GOT3 (cell line): ENCODE measurements at places on chromosomes 3 and 15.

DNA sequence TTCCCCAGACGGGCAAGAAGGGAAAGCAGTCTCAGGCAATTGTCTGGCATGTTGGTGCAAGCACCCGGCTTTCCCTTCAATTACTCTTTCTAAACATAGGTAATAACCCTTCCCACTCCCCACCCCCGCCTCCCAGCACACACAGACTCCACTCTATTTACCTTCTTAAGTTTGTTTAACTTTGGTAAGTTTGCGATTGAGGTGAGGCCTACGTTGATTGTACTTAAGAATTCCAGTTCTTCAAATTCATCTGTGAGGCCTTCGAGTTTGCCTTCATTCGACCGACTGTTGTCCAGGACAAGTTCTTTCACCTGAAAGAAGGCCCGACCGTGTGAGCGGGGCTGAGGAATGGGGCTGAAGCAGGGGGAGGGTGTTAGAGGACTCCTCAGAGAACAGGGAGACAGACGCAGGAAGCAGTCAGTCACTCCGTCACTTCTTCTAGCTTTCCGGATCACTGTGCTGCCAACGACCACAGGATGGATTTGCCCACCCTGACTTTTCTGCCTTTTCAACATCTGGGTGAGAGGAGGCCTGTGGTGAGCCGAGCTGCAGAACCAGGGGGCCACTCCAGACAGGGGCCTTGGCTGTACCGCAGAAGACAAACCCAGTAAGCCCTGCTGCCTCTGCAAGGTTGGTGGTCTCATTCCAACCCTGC lies 33.0 kb downstream of the ANP32A start:
- DNase-seq: no peak

- no peak for DNase-seq
Observed at GRCh38 chr15:78308422-78309032, 9.1 kb upstream of the SKIC8 start.

DNA sequence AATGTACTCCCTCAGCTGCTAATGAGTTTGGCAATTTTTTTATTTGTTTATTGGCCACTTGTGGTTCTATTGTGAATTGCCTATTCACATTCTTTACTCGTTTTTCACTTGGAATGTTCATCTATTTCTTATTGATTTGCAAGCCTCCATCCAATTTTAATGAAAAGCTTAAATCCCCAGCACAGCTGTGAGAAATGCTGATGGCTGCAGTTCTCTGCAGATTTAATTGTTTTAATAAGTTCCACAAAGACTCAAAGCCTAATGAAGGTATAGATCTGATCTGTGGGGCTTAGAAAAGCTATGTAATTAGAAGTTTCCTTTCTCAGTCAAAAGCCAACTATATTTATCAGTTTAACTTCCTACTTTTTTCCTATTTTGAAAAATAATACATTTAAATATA lies 41.5 kb downstream of the LYZL4 start:
- DNase-seq: no peak

DNA sequence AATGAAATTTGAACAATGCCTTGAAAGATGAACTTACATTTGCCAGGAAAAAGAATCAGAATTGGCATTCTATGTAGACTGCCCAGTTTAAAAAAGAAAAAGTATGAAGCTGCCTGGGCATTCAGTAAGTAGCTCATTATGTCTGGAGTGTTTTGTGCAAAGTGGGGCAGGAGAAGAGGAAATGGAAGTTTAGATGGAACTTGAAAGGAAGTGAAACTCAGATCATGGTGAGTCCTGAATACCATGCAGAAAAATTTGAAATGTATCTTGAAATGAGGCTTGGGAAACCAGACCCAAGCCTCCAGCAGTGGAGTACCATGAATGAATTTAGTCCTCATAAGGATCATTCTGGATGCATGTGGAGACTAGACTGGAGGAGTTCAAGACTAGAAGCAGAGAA lies 4.8 kb upstream of the MORC1 start:
- DNase-seq: no peak

DNA sequence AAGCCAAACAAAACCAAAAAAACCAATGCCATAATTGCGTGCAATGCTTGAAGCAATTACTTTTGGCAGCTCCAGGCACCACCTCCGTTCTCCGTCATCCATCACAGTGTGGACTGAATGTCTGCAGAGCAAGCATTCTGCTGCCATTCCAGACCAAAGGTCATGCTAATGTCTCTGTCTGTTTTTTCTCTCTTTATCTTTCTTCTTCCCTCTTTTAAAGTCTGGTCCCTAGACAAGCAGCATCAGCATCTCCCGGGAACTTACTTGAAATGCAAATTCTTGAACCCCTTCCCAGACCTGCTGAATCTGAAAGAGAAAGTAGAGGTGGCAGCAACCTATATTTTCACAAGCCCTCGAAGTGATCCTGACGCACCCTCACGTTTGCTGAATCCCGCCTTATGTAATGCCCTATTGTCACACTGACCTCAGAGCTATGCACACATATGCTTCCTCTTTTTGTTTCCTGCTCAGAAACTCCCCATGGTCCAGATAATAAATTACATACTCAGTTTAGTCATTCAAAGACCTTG lies 297.3 kb upstream of the PROK2 start:
- no peak for DNase-seq

DNA sequence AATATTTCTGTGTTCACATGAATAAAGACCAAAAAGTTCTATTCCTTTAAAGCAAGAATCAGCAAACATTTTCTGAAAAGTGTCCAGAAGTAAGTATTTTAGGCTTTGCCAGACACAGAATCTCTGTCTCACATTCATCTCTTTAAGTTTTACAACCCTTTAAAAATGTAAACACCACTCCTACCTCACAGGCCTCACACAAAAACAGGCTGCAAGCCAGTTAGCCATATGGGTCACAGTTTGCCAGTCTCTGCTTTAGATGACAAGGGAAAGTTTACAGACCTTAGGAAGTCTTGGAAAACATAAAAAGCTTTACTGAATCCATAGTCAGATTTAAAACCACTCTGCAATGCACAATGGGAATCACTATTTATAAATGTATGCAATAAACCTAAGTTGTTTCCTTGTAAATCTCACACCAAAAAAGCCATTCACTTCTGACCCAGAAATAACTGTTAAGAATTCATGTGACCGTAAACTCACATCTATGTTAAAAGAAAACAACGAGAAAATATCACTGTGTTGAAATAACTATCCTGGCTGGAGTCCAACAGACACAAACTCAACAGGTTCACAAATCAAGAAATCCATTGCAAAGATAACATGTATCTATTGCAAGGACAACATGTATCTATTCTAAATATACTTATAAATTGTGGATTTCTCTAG lies 308.2 kb downstream of the ULK4 start:
- no peak for DNase-seq

DNA sequence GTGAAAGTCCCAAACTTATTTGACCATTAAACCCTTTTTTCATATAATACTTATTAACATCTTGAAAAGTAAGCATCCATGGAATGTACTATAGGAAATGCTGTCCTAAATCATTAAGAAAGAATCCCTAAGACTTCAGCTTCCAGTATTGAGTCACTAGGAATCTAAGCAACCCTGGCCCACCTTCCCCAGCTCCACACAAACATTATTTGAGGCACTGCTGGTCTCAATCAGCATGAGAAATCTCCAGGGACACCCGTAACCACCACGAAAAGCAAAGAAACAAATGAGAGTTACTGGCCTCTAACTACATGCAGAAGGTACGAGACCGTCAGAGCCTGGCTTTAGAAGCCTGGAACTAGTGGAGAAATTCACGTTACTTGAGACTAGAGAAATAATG lies 68.2 kb downstream of the POLQ start:
- no peak for DNase-seq

- DNase-seq: no peak
Observed at GRCh38 chr15:40501487-40501886, 30.7 kb downstream of the CHST14 start.

DNA sequence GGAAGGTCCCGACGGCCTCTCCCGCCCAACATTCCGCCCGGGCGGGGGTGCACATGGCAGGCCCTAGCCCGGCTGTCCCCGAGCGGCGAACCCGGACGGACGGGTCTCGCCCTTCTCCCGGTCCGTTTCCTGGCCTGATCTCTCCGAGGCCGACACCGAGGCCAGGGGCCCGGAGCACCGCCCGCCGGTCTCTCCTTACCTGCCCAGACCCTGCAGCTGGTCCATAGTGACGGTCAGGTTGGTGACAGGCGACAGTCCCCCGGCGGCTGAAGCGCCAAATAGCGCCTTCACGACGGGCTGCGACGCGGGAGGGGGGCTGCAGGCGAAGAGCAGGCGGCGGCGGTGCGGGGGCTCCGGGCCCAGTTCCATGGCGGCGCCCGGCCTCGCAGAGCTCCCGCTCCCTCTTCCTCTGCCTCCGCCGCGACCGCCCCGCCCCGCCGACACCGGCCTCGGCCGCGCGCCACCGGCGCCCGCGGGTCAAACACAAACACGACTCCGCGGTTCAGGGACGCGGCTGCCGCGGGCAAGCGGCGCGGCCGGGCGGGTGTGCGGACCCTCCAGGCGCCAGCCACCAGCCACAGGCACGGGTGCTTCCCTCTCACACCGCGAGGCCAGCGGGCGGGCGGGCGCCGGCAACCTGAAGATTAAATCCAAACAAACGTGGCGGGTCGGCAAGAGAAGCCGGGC lies 495 bp downstream of the CDC25A start:
- DNase-seq: no peak

- DNase-seq: no peak
Observed at GRCh38 chr3:141114179-141114745, 63.1 kb downstream of the SPSB4 start.

DNA sequence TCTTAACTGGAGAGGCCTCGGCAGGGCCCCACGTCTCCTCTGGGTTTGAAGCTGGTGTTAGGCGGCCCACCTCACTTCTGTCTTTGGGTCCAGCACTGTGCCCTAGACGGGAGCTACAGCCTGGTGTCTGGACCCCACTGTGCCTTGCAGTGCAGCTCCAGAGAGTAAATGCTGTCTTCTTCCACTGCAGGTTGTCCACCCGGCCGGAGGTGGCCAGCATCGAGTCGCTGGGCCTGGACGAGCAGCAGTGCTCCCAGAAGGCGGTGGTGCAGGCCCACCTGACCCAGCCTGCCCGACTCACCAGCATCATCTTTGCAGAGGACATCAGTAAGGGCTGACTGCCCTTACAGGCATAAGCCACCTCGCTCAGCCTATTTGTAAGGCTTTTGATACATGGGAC lies 53.1 kb upstream of the TAMM41 start:
- no peak for DNase-seq

- DNase-seq: no peak
Observed at GRCh38 chr15:57251308-57251707, 125.0 kb upstream of the CGNL1 start.

- DNase-seq: no peak
Observed at GRCh38 chr3:118943597-118943996, 91.0 kb downstream of the IGSF11 start.

- no peak for DNase-seq
Observed at GRCh38 chr3:20666091-20666490, 480.1 kb upstream of the SGO1 start.

DNA sequence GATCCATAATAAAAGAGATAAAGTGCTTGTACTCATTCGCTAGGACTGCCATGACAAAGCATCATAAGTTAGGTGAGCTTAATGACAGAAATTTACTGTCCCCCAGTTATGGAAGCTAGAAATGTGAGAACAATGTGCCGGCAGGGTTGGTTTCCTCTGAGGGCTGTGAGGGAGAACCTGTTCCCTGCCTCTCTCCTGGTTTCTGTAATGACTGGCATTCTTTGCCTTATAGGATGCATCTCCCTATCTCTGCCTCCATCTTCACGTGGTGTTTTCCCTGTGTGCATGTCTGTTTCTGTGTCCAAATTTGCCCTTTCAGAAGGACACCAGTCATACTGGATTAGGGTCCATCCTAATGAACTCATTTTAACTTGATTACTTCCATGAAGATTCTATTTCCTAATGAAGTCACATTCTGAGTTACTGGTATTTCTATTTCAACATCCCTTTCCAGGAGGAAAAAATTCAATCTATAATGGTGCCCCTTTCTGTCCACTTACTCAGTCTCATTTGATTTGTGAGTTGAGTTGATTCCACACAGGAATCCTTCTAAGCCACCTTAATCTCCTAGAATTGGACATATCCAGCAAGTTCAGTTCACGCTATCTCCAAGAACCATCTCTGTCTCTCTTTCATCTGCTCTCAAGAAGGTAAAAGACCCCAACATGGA lies 71.2 kb upstream of the LIPC start:
- DNase-seq: no peak

- no peak for DNase-seq
Observed at GRCh38 chr3:64399205-64399800, 174.0 kb upstream of the PRICKLE2 start.

GRCh38 chr15:85579957-85580694 lies 199.7 kb downstream of the AKAP13 start:
- no peak for DNase-seq

DNA sequence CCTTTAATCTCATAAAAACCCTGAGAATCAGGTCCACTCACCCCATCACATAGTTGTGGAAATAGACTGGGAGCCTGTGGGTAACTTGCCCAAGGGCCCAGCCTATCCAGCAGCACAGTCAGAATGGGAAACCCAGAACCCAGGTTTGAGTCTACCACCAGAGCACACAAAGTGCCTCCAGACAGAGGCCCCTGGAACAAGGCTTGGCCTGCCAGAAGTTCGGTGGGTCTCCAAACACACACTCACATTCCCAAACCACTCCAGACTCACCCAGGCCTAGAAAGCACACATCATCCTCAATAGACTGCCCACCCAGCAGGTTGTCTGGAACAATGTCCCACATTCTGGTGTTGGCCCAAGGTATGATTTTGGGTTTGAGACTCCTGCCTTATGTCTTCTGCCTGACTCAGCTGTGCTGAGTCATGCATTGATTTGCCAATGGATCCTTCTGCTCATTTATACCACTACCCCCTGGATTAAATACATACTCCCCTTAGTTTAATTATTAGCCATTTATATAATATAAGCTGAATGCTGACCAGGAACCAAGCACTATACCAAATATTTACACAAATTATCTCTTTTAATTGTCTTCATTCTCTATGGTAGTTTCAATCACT lies 4.5 kb downstream of the SLC12A8 start:
- DNase-seq: no peak

DNA sequence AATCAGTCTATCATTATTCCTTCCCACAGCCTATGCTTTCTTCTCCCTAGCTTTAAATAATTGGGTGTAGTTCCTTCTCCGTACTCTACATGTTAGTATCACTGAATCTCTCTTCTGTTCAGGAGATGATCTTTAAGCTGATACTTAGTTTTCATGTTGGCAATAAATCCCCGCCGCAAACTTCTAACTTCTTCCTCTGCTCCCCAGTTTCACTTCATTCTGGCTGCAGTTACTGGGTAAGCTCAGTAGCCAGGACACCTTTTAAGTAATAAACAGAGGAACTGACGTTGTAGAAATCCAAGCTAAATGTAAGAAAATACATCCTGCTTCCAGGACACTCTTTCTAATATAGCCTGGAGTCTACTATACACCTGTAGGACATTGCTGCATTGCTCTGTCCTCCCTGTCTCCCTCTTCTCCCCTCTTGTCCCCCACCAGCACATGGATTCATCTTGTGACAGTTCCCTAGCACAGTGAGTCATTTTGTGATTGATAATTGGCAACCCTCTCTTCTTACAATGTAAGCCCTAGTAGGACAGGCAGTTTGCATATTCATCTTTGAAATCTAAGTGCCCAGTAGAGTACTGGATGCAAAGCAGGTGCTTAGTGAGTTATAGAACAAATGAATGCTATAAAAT lies 598.2 kb downstream of the UNC13C start:
- DNase-seq: no peak
